ENCODE measurements at places on chromosomes 3 and 15. TPM values are rescaled to one million over a fixed set of nuclear protein-coding genes. Genes with fewer than 3 reads are reported as not detected.

Gene GOLGA6L4
- total RNA-seq, result 1.8 TPM

DNA sequence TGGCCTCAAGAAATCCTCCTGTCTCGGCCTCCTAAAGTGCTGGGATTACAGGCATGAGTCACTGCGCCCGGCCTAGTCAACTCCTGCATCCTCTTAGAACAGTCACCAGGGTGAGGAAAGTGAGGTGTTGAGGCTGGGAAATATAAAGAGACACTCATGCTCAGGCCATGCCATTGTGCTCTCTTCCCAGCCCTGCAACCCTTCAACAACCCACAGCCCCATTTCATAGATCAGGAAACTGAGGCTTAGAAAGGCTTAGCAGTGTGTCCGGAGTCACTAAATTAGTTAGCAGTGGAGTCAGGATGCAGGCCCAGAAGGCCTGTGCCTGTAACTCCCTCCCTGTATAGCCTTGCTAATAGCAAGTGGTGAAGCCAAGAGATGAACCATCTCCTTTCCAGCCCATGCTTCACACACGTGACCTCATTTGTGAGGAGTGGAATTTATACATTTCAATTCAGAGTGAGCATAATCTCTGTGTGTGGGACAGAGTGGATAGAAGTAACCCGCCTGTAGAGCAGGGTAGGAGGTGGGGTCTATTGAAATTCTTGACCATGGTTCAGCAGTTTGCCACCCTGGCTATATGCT, 51.7 kb upstream of the USP3 start:
- no peak overlapping the region for H3K4me3 ChIP-seq
- H3K27me3 ChIP-seq, result no peaks in the 10 kb centered on the region
- H3K27ac ChIP-seq, result no peak overlapping the region
- H3K4me1 ChIP-seq, result 0 out of 2 replicates have a peak, but pooled peaks cover 4% of the 10 kb centered on the region

Gene TEX55
- not detected for total RNA-seq

- no peaks in the 10 kb centered on the region for H3K36me3 ChIP-seq
- no peaks in the 10 kb centered on the region for H3K4me1 ChIP-seq
- no peaks in the 10 kb centered on the region for H3K27me3 ChIP-seq
- DNase-seq, result no peak
- no peak overlapping the region for H3K27ac ChIP-seq
Measured at GRCh38 chr15:34621675-34622074, 38.2 kb upstream of the GOLGA8B start.

DNA sequence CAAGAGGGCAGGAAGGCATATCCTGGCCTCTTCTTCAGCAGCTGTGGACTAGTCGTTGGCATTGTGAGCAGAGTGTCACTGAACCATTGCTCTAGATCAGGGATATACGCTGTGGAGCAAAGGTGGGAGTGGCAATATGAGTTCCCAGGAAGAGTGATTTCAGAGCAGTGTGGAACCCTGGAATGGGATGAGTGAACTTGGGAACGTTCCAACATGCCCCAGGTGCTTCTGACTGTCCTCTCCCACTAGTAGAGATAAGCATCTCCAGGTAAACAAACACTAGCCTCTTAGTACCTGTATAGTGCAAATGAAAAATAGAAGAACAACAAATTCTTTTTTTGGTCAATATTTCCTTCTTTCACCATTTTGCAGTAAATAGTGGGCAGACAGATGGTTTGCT, 123.6 kb upstream of the VEPH1 start:
- H3K27ac ChIP-seq, result no peak overlapping the region
- no peak for DNase-seq
- no peaks in the 10 kb centered on the region for H3K4me1 ChIP-seq
- no peaks in the 10 kb centered on the region for H3K27me3 ChIP-seq
- H3K4me3 ChIP-seq, result no peak overlapping the region

- no peaks in the 10 kb centered on the region for H3K27me3 ChIP-seq
- no peaks in the 10 kb centered on the region for H3K4me1 ChIP-seq
- no peak for DNase-seq
- no peaks in the 10 kb centered on the region for H3K36me3 ChIP-seq
Measured at GRCh38 chr3:41599127-41599484, 362.8 kb downstream of the ULK4 start.

Gene SAMD7
- not detected for total RNA-seq

GRCh38 chr3:143775459-143775858, 72.8 kb downstream of the SLC9A9 start:
- no peak for DNase-seq
- no peak overlapping the region for H3K27ac ChIP-seq
- H3K36me3 ChIP-seq, result no peaks in the 10 kb centered on the region
- no peak overlapping the region for H3K4me3 ChIP-seq
- no peaks in the 10 kb centered on the region for H3K27me3 ChIP-seq

Gene HRG
- total RNA-seq, result 0.58 TPM

Gene MYLK
- total RNA-seq, result 0.72 TPM

GRCh38 chr3:25532431-25533162, 104.5 kb downstream of the RARB start:
- no peak overlapping the region for H3K27ac ChIP-seq
- no peaks in the 10 kb centered on the region for H3K27me3 ChIP-seq
- DNase-seq, result no peak
- H3K4me3 ChIP-seq, result no peak overlapping the region

- H3K4me3 ChIP-seq, result no peak overlapping the region
- no peak for DNase-seq
- no peaks in the 10 kb centered on the region for H3K27me3 ChIP-seq
- peaks cover under 1% of the 10 kb centered on the region for H3K4me1 ChIP-seq
Measured at GRCh38 chr3:126113733-126114442, 30.0 kb upstream of the SLC41A3 start.

Gene KIF7
- total RNA-seq, result 13.3 TPM

Gene DUOX1
- 0.08 TPM for total RNA-seq

Gene GOLGA6B
- total RNA-seq, result 0.22 TPM

Gene LRRN1
- total RNA-seq, result 0.65 TPM

GRCh38 chr15:95626501-95627361, 703.8 kb upstream of the NR2F2 start:
- no peaks in the 10 kb centered on the region for H3K36me3 ChIP-seq
- H3K27me3 ChIP-seq, result no peaks in the 10 kb centered on the region
- no peak for DNase-seq
- no peaks in the 10 kb centered on the region for H3K4me1 ChIP-seq
- no peak overlapping the region for H3K27ac ChIP-seq

GRCh38 chr15:59966262-59966661, 37.8 kb upstream of the FOXB1 start:
- H3K36me3 ChIP-seq, result no peaks in the 10 kb centered on the region
- H3K27ac ChIP-seq, result no peak overlapping the region
- H3K4me3 ChIP-seq, result no peak overlapping the region
- H3K27me3 ChIP-seq, result no peaks in the 10 kb centered on the region
- no peak for DNase-seq

Gene ADAMTS9
- 4.5 TPM for total RNA-seq

All from PC-9 (cell line).